ENCODE measurements at places on chromosomes 1 and 21. TPM values are rescaled to one million over a fixed set of nuclear protein-coding genes. Genes with fewer than 3 reads are reported as not detected.

The TIE1 gene
- not detected for total RNA-seq

The MAN1C1 gene
- 15.8 TPM for total RNA-seq

The CNR2 gene
- total RNA-seq: not detected

The KIAA0040 gene
- total RNA-seq: 0.49 TPM

The PIGM gene
- 5.4 TPM for total RNA-seq

The DIO1 gene
- total RNA-seq: not detected

The PCBP3 gene
- 16.7 TPM for total RNA-seq

The PIGV gene
- 20.1 TPM for total RNA-seq

The MXRA8 gene
- 684 TPM for total RNA-seq

The OR14A2 gene
- not detected for total RNA-seq

The PKNOX1 gene
- 18.5 TPM for total RNA-seq

The GJA5 gene
- total RNA-seq: 9.4 TPM

The CLDN17 gene
- not detected for total RNA-seq

The BACE2 gene
- total RNA-seq: 36.3 TPM

The NEK2 gene
- total RNA-seq: 1.6 TPM
